H54 (cell line): ENCODE measurements at places on chromosomes 7 and 10.
A peak's percentile ranks its signal among the peaks of the same experiment; 100 is the strongest.

- no peak for DNase-seq
Observed at GRCh38 chr7:63012633-63013183, 985.9 kb upstream of the ZNF722 start.

DNA sequence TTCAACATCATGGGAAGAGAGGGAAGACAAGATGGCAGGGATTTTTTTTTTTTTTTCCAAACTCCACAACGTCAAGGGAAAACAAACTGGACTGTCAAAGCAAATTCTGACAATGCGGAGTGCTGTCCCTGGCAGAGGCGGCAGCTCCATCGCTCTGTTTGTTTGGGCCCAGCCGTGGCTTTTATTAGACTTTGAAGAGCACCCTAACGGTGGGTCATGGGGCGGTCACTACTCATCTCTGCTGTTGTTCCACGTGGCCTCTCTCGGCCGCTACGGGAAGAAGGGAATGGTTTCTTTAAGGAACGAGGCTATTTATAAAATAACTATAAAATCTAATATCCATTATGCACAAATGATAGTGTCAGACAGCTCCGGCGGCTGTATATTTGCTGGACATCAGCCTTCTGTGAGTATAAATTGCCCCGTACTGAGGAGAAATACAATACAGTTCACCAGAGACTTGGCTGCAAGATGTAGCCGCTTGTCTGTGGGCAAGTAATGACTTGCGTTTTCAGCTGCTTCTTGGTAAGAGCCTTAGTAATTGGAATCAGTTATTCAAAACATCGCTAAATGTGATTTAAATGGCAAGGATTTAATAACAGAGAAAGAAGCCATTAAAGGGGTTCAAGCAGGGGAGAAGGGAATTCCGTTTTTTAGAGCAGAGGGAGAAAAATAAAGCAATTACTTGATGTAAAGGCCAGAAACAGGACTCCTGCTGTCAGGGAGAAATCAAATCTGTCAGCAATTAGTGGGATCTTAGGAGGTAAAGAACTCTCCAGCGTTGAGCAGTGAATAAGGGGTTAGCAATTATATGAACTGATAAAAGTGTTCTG, 61.7 kb upstream of the RAB11FIP2 start:
- no peak for DNase-seq

GRCh38 chr10:34908481-34908880, 93.4 kb upstream of the PARD3 start:
- no peak for DNase-seq

GRCh38 chr10:124725791-124726190, 18.4 kb downstream of the FAM53B start:
- no peak for DNase-seq

DNA sequence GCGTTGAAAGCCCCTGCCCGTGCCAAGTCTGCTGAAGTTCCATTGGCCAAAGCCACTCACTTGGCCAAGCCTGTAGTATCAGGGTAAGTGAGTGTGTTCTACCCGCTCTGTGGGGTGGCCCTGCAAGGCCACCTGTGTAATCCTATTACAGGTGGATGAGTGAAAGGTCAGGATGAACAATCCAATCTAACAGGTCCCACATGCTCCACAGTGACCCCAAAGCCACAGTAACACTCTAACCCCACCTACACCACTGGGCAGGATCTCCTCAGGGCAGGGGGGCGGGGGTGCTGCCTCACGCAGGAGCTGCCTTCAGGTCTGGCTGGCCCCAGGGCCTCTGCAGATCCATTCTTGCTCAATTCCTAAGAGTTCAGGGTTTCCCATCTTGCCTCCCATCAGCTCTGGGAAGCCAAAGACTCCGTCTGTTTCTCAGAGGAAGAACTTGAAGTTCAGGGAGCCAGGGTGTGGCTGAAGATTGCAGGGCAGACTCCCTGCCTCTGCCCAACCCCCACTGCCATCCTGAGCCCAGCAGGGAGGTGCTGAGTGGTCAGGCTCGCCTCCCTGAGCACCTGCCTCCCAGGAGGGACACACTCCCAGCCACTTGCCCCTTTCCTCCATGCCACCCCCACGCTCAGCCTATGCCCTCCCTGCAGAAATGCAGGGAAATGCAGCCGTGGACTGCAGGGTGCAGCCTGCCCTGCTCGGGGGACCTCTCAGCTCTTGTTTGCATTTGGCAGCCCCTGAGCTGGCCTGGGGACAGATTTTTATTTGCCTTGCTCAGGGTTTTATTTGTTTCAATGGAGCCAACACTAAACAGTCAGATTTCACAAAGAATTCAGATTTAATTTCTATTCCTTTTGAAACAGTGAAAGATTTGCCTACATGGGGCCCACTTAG, 9.8 kb upstream of the COMTD1 start:
- DNase-seq, result no peak

- DNase-seq, result no peak
Observed at GRCh38 chr7:7498856-7499255, 36.8 kb downstream of the COL28A1 start.

GRCh38 chr7:128257458-128257857, 16.4 kb downstream of the LEP start:
- DNase-seq, result no peak

DNA sequence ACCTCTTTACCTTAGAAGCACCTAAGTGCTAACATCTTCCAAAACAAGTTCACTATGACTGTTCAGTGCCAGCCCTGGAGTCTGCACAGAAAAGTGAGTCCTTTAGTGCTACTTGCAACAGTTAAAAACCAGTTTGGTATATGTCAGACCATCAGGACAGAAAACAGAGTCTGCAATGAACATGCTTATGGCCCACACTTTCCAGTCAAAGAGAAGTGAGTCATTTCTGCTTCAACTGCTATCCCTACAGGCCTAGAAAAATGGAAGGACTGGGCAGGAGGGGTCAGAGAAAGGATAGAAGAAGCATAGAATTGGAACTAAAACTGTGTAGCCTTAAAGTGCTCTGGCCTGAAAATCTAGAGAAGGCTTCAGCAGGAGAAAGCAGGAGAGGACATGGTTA, 108.0 kb downstream of the PDE1C start:
- no peak for DNase-seq

DNA sequence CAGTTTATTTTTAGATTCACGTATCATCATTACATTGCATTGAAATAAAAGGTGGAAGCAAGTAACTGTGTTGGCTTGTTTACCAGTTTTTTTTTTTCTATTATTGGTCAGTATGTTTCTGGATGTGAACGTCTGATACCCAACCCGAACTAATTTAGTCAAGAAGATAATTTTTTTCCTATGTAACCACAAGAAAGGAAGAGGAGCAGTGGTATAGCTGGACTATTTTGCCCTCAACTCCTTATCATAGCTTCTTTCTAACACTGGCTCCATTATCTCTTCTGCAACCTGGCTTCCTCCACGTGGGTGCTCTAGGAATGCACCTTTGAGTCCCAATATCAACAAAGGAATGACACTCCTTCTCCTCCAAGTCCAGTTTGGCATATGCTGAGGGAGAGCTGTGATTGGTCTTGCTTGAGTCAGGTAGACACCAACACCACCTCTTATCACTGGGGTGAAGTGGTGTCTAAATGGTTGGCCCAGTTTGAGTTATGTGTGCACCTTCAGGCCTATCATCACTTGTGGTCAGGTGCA, 29.4 kb downstream of the OR9A2 start:
- DNase-seq, result no peak

- no peak for DNase-seq
Observed at GRCh38 chr7:51349820-51350545, 33.4 kb upstream of the COBL start.

GRCh38 chr7:156640257-156640948, at the start of gene RNF32:
Gene RNF32 (plus strand): TSS chr7:156640774. CDS start chr7:156643878, 3,104 bp downstream.
- no peak for DNase-seq

- DNase-seq, result peak; percentile 45
Observed at GRCh38 chr7:27784399-27785053, 44.6 kb downstream of the TAX1BP1 start.

DNA sequence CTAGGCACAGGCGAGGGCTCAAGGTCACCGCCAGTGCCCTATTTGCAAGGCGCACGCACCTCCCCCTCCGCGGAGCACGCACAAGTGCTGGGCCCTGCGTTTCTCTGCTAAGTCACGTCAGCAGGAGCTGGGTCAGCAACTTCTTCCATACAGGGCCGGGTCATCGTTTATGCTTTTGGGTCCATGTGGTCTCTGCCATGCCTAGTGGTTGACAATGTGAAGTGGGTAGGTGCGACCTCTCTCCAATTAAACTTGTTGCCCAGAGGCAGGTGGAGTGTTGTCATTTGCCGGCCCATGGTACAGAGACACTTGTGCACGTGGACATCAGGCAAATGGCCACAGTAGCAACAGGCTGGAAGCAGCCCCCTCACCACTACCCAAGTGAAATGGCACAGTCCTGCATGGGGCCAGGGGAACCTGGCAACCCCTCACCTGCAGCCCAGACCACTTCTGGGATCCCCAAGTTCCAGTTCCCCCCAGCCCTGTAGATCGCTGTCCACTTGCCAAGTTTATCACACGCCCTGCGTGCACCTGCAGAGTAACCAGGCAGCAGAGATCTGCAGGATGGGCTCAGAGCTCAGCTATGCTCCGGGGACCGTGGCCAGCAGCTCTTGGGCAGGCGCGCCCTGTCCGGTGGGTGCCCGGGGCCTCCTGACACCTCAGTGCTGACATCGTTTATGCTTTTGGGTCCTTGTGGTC, 86.1 kb upstream of the PPP2R2D start:
- DNase-seq, result no peak

GRCh38 chr10:22475651-22476600, 130.6 kb downstream of the SPAG6 start:
- no peak for DNase-seq

GRCh38 chr7:158098125-158099030, 489.2 kb downstream of the PTPRN2 start:
- DNase-seq, result no peak

GRCh38 chr10:43045631-43046287, 31.1 kb upstream of the RET start:
- no peak for DNase-seq

- DNase-seq, result peak; percentile 23
Observed at GRCh38 chr10:113071446-113071845, 121.4 kb downstream of the TCF7L2 start.

DNA sequence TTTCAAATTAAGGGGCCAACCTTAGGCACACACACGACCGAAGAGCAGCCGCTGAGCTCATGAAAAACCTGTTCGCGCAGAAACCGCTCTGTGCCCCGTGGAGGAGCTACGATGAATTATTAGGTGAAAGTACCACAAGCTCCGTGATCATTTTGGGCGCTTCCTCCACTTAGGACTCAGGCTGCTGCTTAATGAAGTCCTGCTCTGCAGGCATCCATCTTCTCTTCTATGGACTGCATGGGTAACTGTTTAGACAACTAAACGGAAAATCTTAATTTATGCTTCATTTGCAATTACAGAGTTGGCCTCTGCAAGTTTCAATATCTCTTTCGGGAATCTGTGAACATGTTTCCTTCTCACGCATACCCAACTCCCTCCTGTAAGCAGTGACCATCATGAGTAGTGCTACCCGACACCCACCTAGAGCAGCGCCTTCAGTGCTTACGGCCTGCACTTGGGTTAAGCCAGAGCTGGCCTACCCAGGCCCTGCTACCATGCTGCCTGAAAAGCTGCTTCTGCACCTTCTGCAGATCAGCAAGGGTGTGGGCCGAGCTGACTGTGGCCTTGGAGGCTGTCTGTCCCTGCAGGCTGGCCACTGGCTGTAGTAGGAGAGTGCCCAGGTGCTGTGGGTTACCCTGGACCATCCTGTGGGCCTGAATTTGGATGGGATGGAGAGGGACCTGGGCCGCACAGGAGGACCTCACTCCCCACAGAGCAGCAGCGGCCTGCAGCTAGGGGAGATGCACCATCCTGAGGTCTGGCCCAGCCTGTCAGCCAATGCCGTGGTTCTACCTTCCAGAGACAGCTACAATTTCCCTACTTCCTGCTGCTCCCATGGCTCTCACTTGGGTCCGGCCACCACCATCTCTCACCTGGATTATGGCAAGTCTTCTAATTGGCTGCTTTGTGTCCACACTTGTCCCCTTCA, 36.0 kb downstream of the GNA12 start:
- DNase-seq, result no peak

DNA sequence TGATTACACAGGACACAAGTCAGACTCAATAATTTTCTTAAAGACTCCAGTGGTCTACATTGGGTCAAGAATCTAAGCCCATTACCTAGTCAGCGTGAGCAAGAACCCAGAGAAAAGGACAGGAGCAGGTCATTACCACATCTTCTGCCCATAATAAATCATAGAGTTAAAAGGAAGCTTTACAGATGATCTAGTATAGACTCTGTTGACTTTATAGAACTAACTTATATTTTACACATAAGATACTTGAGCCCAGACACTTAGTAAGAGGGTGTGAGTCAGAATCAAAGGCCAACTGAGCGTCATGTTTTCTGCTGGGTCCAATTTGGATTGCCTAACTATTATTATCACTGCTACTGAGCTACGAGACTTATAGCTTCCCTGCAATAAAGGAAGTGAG, 206.1 kb upstream of the NPSR1 start:
- DNase-seq, result no peak

DNA sequence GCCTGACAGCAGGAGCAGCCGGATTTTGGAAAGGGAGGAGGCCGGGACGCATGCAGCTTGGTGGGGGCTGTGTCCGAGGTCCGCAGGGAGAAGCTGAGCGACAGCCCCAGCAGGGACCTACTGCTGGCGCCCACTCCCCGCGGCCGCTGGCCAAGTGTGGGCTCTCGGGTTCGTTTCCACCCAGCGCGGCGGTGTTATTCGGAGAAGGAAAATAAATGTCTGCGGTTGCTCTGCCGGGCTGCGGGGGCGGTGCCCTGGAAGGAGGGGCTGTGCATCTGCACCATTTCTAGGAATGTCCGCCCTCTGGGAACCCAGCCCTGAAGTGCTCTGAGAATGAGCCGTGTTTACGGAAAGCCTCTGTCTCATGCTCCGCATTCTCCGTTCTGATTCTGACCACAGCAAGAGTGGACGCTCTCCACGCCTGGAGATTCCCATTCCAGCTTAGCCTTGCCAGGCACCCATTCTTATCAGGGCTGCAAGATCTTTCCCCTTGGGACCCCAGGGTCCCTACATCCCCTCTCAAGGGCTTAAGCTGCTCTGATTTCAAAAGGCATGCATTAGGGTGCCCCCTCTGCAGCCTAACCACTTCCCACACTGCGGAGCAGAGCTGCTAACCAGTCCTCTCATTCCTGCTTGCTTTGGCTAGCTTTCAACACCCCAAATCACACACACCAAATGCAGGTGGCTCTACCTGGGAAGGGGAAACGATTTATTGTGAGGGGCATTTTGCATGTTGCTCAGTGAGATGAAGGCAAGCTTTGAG, 256.6 kb upstream of the GLI3 start:
- peak; percentile 67 for DNase-seq

DNA sequence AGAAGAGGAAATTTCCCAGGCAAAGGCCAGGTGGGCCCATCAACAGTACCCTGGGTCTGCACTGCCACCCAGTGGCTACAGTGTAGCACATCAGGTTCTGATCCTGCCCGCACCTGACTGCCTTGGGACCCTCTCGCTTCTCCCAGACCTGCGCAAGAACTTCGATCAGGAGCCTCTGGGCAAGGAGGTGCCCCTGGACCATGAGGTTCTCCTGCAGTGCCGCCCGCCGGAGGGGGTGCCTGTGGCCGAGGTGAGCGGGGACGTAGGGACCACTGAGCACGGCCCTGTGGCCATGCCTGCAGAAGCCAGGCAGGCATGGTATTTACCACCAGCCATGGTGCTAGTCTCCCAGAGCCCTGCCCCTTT, 33.9 kb upstream of the SLC29A3 start:
- DNase-seq, result peak; percentile 72

- DNase-seq, result no peak
Observed at GRCh38 chr10:110504111-110504735, 6.5 kb downstream of the DUSP5 start.

- no peak for DNase-seq
Observed at GRCh38 chr7:46206476-46207060, 285.5 kb upstream of the IGFBP3 start.

GRCh38 chr7:92137557-92137956, 3.3 kb upstream of the CYP51A1 start:
- DNase-seq, result no peak
